ENCODE measurements at places on chromosomes 6 and 20.
A peak's percentile ranks its signal among the peaks of the same experiment; 100 is the strongest.

DNA sequence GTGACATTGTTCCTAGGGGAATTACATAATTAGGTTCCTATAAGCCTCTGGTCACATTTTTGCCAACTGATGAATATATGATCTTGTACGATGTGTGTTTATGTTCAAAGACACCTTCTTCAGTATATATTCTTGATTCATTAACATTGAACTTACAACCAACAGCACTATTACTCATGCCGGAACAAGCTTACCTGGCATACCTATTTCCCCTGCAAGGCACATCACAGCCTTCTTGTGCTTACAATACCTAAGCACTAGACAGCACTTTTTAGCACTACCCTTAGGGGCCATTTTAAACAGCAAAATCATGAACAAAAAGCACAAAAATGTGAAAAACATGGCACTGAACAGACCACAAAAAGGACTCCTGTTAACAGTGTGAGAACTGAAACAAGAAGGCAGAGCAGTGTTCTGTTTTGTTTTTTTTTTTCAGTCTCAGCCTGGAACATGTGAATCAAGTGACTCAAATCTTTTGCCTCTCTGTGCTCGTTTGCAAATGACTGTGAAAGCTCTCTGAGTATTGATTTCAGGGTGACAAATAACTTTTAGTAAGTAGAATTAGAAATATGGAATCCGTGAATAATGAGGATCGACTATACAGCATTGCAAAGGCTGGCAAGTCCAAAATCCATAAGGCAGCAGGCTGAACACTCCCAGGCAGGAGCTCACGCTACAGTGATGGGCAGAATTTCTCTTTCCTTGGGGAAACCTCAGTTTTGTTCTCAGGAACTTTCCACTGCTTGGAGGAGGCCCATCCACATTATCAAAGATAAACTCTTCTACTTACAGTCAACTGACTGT lies 102.3 kb upstream of the TSHZ2 start:
- DNase-seq: no peak

DNA sequence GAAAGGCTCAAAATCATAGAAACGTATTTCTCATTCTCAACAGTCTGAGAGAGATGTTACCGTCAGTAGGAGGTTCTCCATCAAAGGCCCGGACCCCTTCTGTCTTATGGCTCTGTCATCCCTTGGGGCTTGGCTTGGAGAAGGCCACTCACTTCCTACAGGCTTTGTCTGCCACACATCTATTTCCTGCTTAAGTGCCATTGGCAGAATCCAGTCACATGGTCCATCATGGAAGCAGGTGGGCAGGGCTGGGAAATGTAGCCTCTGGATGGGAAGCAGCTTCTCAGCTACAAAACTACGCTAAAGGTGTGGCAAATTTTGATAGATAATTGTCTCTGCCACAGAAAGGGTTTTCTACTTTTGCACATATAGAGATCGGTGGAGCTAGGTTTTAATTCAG lies 12.6 kb upstream of the ZFP64 start:
- DNase-seq: no peak

GRCh38 chr20:38050686-38051085 lies 17.1 kb downstream of the RPRD1B start:
- DNase-seq: no peak

DNA sequence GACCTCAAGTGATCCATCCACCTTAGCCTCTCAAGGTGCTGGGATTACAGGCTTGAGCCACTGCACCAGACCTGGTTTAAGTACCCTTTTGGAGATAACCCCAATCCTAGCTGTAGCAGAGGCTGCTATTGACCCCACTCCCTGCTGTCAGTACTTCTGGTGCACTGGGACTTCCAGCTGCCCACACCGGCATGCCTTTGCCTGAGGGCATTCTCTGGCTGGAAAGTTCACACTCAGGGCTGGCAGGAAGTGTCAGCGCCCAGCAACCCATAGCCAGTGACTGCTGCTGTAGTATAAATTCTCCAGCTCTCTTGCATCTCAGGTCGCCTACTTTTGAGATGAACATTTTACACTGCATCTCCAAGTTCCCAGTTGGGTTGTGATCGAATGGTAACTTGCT lies 75.3 kb downstream of the UTRN start:
- DNase-seq: no peak

GRCh38 chr6:129923530-129924250 lies 62.6 kb upstream of the TMEM244 start:
- DNase-seq: no peak

- no peak for DNase-seq
Measured at GRCh38 chr20:18093388-18093787, 35.7 kb upstream of the OVOL2 start.

DNA sequence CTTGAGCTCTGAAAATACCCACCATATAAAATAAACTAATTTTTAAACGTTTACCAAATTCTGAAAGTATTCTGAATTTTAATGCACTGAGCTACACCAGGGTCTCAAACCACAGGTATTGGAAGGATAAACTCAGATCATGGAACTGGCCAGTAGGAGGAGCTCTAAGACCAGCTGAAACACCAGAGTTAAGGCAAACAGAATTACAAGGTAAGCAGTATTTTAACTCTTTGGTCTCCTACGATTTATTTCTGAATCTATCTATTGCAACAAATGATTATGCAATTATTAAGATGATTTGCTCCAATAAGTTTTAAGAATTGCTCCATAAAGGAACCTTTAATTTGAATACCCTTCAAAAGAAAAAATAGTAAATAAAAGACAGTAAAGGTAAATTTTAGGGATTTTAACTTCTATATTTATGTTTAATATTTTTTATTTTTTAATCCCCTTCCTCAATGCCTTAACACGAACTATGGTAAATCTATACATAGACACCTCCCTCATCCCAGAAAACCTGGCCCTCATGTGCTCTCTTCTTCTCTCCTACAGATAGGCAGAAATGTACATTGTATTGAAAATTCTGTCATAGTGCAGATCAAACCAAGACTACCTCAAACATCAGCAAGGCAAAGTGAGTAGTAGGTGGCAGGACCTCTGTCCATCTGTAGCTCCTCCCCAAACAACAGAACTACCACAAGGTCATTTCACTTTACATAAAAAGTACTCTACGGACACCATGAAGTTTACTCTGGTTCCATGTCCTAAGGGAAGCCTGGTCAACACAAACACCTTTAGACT lies 58.4 kb downstream of the SMLR1 start:
- peak; percentile 68 for DNase-seq

GRCh38 chr20:24701668-24702067 lies 232.2 kb downstream of the SYNDIG1 start:
- DNase-seq: no peak

DNA sequence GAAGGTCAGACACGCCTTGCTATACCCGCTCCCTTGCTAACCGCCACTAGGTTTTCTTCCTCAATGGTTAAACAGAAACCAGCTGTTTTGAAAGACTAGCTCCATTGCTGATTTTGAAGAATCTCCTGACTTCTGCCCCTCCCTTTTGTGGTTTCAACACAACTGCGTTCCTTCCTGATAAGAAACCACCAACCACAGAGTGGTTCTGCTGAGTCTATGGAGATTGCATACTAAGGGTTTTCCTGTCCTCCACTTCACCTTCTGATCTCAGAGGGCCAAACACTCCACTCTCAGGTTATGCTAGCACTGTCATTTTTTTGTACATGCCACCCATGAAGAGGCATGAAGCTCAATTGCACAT lies 207.9 kb downstream of the MYLK4 start:
- no peak for DNase-seq

- no peak for DNase-seq
Measured at GRCh38 chr6:80523531-80523997, 417.1 kb downstream of the BCKDHB start.

- DNase-seq: no peak
Measured at GRCh38 chr20:40746251-40746650, 57.2 kb upstream of the MAFB start.

GRCh38 chr6:117425431-117426153 lies at the start of gene ROS1:
TSS of gene ROS1 (minus strand) at chr6:117425942. CDS start at chr6:117425656, 286 bp downstream.
- DNase-seq: no peak

- DNase-seq: no peak
Measured at GRCh38 chr6:81758221-81758620, 5.7 kb upstream of the TENT5A start.

DNA sequence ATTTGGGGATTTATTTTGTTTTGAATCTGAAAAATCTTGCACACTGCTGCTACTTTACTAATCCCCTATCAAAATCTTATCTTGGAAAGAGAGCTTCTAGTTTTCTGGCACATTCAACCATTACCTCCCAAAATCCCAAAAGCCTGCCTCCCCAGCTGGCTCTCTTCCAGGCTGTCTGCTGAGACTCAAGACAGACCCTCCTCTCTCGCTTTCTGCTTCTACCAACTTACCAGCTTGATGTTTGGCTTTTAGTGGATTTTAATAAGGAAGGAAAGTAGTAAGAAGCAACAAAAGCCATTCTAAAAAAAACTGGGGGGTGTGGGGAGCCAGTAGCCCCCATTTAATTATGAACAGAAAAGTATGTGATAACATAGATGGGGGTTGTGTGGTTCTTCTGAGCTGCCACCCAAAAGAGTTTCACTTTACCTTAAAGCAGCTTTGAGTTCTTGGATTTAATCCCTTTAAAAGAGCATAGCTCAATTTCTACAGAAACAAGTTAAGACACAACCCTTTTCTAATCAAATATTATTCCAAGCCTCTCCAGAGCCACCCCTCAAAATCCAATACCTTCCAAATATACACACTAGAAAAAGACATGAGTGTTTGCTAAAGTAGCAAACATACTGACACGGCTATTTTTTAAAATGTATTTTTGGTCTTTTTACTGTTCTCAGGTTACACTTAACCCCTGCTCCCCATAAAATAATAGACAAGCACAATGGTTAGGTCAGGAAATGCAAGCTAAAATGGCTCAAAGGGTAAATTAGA lies 71.7 kb downstream of the ATP9A start:
- no peak for DNase-seq

DNA sequence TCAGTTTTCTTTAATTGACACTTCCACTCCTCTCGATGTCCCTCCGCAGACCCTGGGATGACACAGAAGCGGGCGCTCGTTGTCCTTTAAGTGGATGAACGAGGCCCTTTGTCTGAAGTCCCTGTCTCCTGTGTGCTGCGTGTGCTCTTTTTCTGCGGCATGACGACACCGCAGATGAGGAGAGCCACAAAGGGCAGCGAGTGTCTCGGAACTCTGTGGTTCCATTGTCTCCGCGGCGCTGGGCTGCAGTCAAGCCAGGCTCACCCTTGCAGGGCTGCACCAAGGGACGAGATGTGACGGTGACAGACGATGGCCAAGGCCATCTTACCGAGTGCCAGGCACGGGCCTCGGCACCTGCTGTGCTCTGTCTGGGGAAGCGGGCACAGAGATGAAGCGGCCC lies 10.6 kb downstream of the PRR18 start:
- no peak for DNase-seq

DNA sequence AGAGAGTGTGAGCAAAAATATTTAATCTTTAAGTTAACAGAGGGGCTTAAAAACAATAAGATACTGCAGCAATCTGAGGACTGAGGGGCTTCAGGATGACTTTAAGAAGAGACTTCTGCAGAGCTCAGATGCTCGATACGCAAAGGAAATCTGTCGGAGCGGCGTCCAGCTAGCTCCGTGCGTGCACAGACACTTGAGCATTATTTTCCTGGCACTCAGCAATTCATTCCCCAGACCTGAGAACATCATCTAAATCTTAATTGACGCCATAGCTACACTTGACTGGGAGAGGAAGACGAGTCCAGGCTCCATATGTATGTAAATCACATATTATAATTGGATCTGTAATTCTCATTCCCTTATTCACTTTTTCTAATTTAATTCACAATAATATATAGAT lies 228.2 kb downstream of the SOD2 start:
- DNase-seq: no peak

DNA sequence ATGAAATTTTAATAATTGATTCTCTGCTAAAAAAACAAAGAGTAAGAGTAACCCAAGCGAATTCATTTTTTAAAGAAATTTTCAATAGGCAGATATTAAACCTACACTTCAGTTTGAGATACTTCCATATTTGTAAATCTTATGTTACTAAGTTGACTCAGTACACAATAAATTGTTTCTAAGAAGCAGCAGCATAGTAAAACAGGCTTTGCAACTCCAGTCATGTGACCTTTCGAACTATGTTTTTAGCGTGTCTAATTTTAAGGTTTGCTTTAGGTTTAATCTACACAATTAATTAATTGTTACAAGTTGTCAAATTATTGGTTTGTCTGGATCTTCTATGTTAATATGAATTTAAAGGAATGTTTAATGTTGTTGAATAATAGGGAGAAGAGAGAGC lies 708.9 kb upstream of the CITED2 start:
- no peak for DNase-seq

DNA sequence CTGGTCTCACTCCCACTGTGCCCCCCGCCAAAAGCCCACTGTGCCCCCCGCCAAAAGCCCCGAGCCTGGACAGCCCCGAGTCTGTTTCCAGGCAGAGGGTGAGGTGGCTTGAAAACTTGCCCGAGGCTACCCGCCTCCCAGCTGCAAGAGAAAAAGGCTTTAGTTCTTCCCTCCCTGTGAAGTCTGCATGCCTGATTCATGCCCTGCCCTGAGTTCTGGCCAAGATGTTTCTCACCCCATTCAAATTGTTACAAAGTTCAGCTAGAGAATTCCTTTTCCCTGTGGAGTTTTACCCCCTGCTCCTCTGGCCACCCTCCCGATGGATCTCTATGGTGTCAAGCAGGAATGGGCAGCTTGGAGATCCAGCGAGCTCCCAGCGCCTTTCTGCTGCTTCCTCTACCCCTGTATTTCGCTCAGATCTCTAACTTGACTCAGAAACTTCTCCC lies 298.8 kb upstream of the MAP3K7 start:
- DNase-seq: no peak

DNA sequence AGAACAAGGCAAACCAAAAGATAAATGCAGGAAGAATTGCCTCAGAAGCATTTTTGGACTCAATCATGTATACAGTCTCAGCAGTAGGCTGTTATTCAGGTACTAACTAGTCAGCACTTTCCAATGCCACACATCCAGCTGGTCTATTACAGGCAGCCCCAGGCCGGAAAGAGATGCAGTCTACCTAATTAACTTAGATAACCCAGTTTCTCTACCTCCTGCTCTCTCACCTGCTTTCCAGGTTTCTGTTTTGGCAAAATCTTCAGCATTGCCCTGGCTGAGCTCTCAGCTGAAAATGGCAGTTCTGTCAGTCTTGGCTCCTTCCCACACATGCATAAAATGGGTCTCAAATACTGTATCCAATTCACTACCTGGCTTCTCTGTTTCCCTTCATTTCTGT lies 101.3 kb upstream of the UFL1 start:
- peak; percentile 41 for DNase-seq

DNA sequence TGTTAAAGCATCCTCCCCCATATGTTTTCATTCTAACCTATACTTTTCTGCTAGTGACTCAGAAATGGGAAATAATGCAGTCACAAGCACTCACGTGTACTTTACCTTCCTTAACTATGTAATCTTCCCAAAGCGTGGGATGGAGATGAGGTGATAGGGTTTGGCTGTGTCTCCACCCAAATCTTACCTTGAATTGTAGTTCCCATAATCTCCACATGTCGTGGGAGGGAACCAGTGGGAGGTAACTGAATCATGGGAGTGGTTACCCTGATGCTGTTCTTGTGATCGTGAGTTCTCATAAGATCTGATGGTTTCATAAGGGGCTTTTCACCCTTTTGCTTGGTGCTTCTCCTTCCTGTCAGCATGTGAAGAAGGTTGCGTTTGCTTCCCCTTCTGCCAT lies 35.4 kb downstream of the AGPAT4 start:
- DNase-seq: no peak

- DNase-seq: no peak
Measured at GRCh38 chr6:16512544-16513290, 248.5 kb downstream of the ATXN1 start.

GRCh38 chr6:47700596-47700995 lies 2.2 kb downstream of the ADGRF4 start:
- DNase-seq: no peak

- DNase-seq: no peak
Measured at GRCh38 chr6:170553534-170554012, 466 bp upstream of the PSMB1 start.

- DNase-seq: no peak
Measured at GRCh38 chr20:4162766-4163165, 147.4 kb upstream of the RNF24 start.

All from cerebellum (tissue), 4 donors.